Peyer's patch (tissue), 4 donors: ENCODE measurements at places on chromosomes 2 and 18. TPM values are rescaled to one million over a fixed set of nuclear protein-coding genes. Genes with fewer than 3 reads are reported as not detected.

- DNase-seq = no peak
Measured at GRCh38 chr18:62498616-62499262, 24.1 kb upstream of the ZCCHC2 start.

DNA sequence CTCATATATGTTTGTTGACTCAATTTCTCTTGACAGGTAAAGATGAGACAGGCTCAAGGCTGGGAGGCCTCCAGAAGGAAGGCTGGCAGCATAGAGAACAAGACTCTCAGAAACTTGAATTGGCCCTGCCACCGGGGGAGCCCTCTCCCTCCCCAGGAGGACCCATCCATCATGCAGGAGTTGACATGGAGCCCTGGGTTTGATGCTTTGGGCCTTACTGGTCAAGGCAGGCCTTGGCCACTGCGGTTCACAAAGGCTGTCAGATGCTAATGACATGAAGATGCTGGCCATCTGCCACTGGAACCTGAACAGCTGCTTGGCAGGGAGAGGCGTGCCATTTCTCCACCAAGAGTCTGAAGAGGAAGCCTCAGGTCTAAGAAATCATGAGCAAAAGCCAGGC lies 193.6 kb downstream of the MTCL1 start:
- DNase-seq = no peak

- DNase-seq = no peak
Measured at GRCh38 chr18:10588975-10589374, 63.1 kb downstream of the NAPG start.

GRCh38 chr2:127957240-127957639 lies 70.6 kb downstream of the SAP130 start:
- no peak for DNase-seq

DNA sequence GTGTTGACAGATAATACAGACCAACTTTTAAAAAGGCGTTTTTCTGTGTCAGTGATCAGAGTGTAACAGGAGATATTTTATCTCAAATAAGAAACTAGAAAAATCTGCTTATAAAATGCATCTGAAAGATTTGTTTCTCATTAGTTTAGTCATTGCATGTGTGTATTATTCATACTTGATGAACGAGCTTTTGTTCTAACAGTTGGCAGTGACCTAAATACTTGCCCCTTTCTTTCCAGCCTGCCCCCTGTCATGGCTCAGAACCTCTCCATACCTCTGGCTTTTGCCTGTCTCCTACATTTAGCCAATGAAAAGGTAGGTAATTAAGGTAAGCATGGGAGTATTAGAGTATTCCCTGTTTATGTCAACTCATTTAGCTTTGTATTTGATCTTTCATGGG lies 33.6 kb downstream of the NCAPH start:
- DNase-seq = no peak

GRCh38 chr2:69957965-69958364 lies 3.5 kb downstream of the ASPRV1 start:
- no peak for DNase-seq

STAT4 gene
- 5.0 TPM for total RNA-seq

DNA sequence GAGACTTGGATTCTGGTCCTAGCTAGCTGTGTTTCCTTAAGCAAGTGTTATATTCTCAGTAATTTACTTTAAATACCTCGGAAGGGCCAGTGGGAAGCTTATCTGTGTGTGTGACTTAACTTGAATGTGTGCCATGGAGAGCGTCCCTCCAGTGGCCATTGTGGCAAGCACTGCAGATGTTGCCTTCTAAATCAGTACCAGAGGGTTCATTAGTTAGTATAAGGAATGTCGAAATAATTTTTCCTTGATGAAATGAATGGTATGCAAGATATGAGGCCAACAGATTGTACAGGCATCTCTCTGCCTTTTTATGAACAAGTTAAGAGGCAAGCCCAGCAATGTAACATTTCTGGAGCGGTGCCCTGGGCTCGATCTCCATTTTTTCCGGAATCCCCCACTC lies 52.0 kb downstream of the FBXO36 start:
- no peak for DNase-seq

DNA sequence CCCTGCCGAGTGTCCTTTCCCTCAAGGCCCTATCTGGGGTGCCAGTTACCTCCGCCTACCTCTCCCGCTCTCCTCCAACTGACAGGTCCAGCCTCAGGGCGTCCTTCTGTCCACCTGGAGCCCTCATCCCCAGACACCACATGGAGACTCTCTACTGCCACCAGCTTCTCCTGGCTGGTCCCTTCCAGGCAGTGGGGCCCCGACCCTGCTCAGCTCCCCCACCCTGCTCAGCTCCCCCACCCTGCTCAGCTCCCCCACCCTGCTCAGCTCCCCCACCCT lies 74.0 kb upstream of the ODC1 start:
- no peak for DNase-seq

GRCh38 chr2:96092573-96092877 lies 23.8 kb downstream of the ADRA2B start:
- DNase-seq = peak; percentile 33

DNA sequence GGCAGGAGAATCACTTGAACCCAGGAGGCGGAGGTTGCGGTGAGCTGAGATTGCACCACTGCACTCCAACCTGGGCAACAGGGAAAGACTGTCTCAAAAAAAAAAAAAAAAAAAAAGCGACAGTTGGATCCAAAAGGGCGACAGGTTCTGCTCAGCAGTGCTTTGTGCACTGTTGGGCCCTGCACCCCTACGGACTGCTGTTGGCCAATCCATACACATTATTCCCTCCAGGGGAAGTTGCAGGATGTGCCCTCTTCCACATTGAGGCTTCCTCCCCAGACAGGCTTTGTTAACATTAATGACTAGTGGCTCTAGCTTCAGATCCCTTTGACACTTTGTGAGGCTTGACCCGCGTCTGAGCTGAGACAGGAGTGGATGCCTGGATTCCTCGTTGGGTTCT lies 9.4 kb downstream of the NT5DC4 start:
- no peak for DNase-seq

- DNase-seq = no peak
Measured at GRCh38 chr2:119706221-119706620, 27.2 kb downstream of the TMEM177 start.

CABLES1 gene
- 19.3 TPM for total RNA-seq

GRCh38 chr2:2769481-2770431 lies 438.7 kb upstream of the MYT1L start:
- DNase-seq = no peak

DNA sequence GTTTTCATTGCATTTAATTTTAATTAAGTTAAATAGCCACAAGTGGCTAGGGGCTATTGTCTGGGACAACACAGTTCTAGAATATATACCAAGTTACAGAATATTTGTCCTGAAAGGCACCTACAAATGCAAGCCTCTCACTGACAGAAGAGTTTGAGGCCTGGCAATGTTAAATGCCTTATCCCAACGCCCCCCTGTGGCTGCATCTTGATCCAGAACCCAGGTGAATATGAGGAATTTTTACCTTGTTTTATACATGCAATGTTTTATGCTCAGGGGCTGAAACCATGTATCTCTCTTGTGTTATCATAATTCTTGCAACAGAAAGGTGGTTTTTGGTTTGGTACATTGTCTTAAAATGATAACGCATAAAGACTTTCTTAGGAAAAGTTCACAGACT lies 71.8 kb upstream of the SEC11C start:
- DNase-seq = peak; percentile 54

OR6B2 gene
- not detected for total RNA-seq

- DNase-seq = no peak
Measured at GRCh38 chr18:45221363-45221762, 393.9 kb upstream of the SLC14A2 start.

- DNase-seq = no peak
Measured at GRCh38 chr2:63879876-63880433, 38.3 kb downstream of the UGP2 start.

DNA sequence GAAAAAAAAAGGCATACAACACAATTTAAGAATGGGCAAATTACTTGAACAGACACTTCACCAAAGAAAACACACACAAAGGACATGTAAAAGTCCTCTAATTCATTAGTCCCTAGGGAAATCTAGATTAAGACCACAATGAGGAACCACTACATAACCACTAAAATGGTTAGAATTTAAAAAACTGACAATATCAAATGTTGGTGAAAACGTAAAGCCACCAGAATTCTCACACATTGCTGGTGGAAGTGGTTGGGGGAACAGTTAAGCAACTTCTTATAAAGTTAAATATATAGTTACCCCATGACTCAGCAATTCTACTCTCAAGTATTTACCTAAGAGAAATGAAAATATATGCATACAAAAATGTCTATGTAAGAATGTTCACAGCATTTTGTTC lies 11.8 kb downstream of the RTN4 start:
- DNase-seq = no peak

DNA sequence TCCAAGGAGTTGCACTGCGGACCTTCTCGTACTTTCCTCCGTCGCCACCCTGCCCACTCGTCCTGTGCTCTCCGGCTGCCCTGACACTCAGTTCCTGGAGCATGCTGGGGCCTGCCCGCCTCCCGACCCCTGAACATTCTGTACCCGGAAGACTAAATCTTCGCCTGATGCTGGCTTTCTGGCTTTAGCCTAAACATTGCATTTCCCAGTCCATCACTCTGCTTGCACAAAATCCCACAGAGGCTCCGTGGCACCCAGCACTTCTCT lies 550 bp upstream of the SFXN5 start:
- DNase-seq = peak; percentile 67

UGT1A5 gene
- 15.0 TPM for total RNA-seq

DNA sequence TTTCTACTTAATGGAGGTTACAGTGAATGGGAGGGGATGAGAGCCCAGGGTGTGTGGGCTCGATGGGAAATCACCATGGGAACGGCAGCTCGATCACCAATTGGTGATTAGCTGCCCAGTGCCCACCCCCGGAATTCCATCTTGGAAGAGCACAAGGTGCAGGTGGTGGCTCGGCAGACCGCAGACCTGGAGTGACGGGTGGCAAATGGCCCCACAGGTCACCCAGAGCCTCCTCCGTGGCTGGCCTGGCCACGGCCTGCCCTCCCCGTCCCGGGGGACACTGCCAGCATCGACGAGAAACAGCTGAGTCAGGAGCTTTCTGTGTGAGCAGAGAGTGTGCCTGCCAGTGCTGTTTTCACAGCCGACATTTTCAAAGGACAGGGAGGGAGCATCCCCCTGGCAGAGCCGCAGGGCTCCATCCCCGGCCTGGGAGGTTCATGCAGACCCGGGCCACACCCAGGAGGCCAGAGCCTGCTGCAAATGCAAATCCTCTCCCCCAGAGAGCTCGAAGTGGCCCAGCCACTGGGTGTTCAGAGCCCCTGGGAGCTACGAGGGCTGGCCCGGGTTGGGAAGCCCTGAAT lies 176.4 kb upstream of the MYT1L start:
- DNase-seq = no peak

DNA sequence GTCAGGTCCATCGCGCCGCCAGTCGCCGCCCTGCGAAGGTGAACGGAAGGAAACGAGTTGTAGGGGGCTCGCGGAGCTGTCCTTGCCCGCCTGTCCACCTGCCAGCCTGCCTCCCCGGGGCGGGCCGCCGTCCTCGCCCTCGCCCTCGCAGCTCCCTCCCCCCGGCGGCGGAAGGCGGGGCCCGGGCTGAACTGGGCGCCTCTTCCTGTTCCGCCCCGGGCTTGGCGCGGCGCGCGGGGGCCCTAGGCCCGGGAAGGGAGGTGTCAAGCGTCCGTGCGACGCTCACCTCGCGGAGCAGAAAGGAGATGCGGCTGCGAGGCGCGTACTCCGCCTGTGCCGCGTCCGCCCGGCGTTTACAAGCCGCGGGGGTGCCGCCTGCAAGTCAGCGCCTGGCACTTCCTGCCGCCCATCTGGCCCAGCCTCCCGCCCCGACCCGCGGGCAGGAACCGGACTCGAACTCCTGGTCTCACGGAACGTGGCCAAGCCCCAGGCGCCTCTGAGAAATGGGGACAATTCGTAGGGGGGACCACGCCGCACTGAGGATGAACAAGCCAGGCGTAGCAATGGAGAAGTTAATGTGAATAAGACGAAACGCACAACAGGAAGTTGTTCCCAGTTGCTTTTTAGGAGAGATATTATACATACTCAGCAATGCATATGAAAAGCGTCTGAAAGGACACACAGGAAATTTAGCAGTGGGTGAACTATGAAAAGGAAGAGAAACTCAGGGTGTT lies at the start of gene CNPPD1:
Gene CNPPD1, minus strand, starts transcription at position 108 of the 734 bp plus-strand sequence. Its CDS starts 97 bp downstream, at position 11.
- DNase-seq = peak; percentile 86

- DNase-seq = no peak
Measured at GRCh38 chr18:48036226-48036625, 105.8 kb upstream of the SMAD2 start.

DNA sequence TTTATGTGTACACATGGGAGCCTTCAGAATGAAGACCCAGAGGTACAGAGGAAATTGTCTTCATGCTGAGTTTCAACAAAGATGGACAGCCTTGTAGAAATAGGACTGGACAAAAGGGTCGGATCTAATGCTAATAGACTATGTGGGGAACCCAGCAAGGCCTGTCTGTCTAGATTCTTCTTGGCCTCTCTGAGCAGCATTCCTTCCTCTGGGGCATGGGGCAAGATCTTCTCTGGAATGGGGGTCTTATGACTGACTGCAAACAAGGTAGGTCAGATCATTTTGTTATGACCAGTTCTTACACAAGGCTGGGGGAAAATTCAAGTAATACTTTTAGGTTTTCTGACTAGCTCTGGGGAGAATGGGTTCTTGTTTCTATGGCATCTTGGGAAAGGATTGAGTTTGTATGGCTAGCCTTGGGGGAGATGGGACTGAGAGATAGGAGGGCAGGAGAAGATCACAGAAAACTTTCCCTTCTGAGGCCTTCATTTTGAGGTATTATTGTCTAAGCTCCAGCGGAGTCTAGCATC lies 14.3 kb downstream of the SPATA3 start:
- no peak for DNase-seq
